NCI-H446 (cell line): ENCODE measurements at places on chromosomes 5 and 9.

DNA sequence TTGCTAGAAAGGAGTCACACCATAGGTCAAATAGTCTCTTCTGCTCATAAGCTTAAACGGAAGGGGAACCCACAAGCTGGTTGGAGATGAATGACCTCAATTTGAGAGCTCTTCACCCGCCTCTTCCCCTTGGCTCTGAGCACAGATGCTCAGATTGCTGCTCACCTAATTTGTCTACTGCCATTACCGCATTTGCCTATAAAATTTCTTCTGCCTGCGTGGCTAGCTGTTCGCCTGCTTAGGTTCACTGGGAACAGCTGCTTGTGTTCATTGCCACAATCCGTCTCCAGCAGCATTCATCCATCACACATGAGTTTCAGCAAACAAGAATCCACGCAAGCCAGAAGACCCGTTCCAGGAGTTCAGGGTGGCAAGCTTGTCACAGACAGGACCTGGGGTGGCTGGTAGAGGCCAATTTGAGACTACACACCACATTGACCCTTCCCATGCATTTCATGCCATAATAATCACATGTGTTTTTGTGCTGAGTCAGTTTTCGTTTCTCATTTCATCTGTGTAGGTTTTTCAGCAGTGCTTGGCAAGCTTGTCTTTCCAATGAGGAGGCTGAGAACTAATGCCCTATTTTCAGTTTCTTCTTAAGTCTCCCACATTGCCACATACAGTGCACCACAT lies 50.2 kb upstream of the DNAH5 start:
- peak; percentile 36 for DNase-seq

DNA sequence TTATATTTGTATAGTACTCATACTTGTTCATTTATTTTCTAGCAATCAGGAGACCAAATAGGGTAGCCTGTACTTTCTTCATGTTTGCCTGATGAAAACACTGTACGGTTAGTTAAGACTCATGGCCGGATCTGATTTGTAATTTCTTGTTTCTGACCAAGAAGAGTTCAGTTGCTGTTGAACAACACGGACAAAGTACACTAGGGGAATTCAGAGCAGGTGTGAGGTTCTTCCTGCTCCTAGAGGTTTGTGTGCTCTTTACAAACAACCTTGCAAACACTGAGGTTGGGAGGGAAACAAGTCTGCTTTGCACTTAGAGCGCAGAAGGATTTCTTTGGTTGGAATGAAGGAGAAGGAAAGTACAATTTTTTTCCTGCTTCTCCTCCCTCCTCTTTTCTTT lies 69.7 kb downstream of the TRIO start:
- DNase-seq, result no peak

- peak; percentile 37 for DNase-seq
Observed at GRCh38 chr9:2602704-2603116, 18.9 kb upstream of the VLDLR start.

GRCh38 chr9:1411826-1412225 lies 361.7 kb downstream of the DMRT2 start:
- DNase-seq, result no peak

DNA sequence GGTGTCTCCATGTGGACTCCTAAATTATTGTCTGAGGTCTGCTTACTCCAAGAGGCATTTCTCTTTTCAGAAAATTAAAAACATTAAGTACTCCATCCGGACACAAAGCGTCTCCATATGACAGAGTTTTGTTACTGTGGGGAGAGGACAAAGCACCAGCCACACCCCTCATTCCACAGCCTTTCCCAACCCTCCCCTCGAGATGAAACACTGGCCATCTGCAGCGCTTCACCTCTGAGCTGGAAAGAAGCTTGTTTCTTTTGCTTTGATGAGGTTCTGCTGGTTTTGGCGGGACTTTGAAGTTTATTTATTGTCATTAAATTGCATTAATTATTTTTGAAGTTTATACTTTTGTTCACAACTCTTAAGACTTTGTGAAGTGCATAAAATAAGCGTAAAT lies 27.6 kb upstream of the NKD2 start:
- no peak for DNase-seq

DNA sequence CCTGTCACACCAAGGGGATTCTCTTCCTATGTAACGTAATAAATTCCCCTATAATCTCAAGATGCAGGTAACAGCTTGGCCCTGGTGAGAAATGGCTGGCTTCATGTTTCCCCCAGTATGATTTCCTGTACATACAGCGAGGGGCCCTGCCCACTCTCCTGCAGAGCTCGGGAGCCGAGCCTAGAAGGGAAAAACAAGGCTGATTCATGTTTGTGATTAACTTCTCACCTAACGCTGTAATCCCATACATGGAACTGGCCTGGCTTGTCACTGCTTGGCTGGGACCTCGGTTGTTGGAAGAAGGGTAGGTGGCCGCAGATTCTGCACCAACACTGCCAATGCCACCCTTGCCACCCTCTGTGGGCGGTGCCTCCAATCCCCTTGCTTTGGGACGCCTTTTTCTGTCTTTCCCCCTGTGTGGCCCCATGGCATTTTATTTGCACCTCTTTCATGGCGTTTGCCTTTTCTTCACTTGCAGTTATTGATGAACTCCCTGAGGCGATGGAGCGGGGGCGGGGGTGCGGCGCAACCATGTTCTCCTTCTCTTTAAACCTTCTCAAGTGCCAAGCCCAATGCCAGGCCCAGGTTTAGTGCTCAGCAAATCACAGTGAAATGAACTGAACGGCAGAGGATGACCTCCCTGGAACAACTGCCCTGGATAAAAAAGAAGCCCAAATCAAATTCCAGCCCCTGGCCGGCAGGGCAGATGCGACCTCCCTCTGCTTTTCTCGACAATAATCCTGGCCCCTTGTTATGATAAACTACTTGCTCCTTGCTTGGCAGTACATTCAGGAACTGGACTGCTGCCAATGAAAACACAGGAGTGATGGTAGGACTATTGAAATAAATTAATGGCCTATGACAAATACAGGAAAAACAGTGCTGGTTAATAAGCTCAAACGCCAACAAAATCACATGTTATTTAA lies 108.1 kb downstream of the TMEM174 start:
- DNase-seq, result peak; percentile 92

- DNase-seq, result no peak
Observed at GRCh38 chr5:93076566-93076965, 504.5 kb downstream of the NR2F1-AS1 start.

DNA sequence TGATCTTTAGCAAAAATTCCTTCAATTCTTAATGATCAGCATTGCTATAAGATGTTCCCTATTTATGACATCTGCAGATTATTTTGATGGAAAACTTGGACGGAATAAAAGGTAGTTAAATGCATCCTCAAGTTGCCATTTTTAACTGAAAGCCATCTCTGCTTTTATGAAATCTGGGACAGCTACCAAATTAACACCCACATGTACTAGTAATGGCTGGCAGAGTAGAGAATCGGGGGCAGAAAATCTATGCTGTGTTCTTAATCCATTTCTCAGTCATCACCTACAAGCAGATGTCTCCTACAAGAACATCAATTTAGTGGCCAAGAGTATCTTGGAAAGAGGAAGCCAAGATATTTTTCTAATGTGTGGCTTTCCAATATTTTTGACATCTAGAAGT lies 22.1 kb upstream of the C9orf57 start:
- DNase-seq, result no peak

- DNase-seq, result no peak
Observed at GRCh38 chr9:34611251-34611810, 566 bp downstream of the RPP25L start.

DNA sequence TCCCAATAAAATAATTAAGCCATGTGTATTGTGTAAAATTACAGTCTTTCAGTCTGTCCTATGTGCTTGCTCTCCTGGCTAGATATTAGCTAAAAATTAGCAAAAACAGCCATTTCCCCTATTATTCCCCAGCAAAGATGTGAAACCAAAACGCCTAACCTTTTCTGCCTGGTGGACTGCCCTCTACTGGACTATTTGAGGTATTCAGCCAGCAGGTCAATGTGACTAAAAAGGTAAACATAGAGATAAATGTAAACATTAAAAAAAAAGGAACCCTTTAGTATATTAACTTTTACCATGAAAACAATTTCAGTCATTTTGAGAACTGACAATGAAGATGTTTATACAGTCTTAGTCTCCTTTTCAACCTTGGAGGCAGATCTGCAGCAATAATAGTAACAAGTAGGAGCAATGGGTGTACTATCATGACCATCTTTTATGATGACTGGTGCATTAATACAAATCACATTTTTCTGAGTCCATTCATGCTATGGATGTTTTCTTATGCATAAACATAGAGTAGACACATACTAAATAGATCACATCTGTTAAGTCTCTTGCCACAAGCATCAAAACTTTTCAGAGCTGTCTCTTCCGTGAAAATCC lies 10.1 kb downstream of the ATG12 start:
- peak; percentile 33 for DNase-seq

GRCh38 chr9:13688223-13688989 lies 408.9 kb upstream of the MPDZ start:
- DNase-seq, result peak; percentile 99

GRCh38 chr5:136027311-136027710 lies 1.5 kb upstream of the TGFBI start:
- DNase-seq, result no peak

GRCh38 chr9:37197158-37198038 lies 77.0 kb downstream of the ZCCHC7 start:
- no peak for DNase-seq

DNA sequence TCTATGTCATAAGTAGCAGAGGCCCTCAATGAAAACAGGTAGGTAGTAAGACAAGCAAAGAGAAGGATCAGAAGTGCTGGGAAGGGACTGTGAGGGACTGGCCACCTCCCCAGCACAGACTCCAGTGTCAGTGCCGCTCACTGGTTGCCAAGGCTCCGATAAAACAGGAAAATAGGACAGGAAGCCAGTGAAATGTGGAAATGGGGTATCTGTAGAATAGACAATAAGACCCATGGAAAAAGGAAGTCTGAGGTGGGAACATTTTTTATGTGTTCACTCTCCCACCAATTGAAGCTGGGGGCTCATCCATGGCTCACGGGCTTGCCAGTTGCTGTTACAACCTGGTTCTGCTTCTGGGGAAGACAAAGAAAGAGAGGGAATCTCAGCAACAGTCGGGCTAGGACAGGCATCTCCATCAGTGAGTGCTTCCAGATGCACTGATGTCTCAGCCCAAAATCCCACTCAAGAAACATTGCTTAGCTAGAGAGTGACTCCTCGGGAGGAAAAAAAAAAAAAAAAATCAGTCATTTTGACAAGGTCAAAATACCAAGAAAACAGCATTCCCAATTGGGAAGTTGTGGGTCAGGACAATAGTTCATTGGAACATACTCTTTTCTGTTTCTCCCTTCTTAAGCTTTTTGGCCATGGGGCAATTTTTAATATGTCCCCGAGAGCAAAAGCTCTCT lies 27.6 kb upstream of the NFIB start:
- DNase-seq, result no peak

- no peak for DNase-seq
Observed at GRCh38 chr9:33202018-33202417, 34.9 kb upstream of the B4GALT1 start.

- DNase-seq, result peak; percentile 52
Observed at GRCh38 chr5:72608297-72608696, 101.1 kb upstream of the ZNF366 start.

DNA sequence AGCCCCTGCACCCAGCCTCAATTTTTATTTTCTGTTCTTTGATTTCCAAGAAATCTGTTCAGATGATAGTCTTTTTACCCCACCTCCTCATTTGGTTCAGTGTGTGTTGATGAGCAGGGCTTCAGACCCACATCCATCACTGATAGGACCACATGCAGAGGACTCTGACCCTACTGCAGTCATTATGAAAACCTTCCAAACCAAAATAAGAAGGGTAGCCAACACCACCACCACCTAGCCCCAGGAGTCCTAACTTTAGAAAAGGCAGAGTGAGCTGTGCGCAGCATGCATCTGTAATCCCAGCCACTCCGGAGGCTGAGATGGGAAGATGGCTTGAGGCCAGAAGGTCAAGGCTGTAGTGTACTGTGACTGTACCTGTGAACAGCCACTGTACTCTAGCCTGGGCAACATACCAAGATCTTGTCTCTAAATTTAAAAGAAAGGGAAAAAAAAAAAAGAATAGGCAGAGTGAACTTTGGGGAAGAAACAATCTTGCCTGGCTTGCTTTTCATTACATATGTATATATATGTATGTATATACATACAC lies 13.0 kb downstream of the CDKN2AIPNL start:
- no peak for DNase-seq

DNA sequence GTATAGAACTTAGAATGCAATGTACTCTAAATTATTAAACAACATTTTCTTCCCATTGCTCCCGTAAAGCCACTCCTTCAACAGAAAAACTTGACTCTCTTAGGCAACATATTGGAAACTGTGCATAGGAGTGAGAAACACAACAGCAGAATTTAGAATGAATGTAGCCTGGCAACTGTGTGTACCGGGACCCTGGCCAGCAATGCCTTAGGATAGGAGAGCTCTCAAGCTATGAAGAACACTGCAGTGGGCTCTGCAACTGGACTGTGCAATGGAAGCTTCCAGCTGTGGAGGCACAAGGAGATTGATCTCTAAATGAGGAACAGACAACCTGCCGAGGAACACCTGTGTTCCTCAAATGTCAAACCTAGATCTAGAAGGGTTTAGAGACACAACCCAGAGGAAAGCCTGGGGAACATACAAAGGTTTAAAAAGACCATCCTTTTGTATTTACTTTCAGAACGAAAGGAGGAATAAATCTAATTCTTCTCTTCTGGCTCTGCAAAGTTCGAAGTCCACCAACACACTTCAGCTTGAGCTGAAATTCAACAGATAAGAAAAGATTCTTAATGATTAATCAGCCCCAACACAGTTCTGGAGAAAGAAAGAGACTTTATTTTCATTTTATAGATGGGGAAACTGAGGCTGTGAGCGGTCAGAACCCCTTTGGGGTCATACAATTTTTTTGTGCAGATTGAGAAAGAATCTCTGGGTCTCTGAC lies 51.5 kb upstream of the ARL15 start:
- DNase-seq, result no peak

GRCh38 chr9:85142968-85143367 lies 473.4 kb downstream of the NTRK2 start:
- DNase-seq, result no peak

GRCh38 chr5:305050-305449 lies 16.5 kb upstream of the AHRR start:
- no peak for DNase-seq

DNA sequence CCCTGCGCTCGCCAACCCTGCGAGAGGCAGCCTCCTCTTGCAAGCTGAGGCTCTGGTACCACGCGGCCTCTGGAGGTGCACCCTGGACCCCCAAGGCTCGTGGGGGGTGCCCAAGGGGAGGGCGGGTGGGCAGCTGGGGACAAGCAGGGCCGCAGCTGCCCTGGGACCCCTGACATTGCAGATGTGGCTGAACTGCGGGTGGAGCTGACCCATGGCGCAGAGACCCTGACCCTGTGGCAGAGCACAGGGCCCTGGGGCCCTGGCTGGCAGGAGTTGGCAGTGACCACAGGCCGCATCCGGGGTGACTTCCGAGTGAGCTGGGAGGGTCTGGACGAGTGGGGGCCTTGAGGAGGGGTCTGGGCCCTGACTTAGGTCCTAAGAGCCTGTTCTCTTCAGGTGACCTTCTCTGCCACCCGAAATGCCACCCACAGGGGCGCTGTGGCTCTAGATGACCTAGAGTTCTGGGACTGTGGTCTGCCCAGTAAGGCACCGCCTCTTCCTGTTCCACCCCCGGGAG lies 1.5 kb downstream of the MAMDC4 start:
- DNase-seq, result no peak

- DNase-seq, result no peak
Observed at GRCh38 chr5:3187771-3188425, 407.7 kb upstream of the IRX1 start.

- DNase-seq, result no peak
Observed at GRCh38 chr5:90948969-90949368, 390.4 kb downstream of the ADGRV1 start.
